HT1080 (cell line): ENCODE measurements at places on chromosomes 11 and 22.

DNA sequence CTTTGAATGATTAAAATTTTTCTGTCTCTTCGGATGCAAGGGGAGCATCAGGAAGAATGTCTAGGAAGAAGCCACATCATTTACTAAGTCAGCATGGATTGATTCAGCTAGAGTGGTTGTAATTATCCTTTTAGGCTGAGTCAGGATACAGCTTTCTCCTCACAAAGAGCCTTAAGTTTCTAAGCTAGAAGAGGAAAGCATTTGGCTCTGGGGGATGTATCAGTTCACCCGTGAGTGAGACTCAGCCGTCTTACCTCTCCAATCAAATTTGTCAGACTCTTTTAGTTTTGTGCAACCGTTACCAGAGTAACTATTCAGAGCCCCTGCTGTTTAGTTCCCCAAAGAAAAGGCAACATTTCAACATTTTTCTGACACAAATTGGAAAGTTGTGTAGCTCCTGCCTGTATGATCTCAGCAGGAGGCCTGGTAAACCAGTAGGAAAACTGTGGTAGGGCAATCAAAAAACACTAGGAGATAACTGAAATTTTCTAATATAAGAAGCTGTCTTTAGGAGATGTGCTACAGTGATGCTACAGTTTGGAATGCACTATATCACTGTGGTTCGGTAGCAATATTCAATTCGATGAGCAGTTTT, 432.4 kb upstream of the LUZP2 start:
- no peak for DNase-seq

- DNase-seq, result no peak
These were observed 36.2 kb upstream of the CLMP start for GRCh38 chr11:123231256-123231655.

GRCh38 chr11:70212227-70212811, 9.2 kb downstream of the FADD start:
- no peak for DNase-seq

- no peak for DNase-seq
These were observed 174.4 kb upstream of the NARS2 start for GRCh38 chr11:78748918-78749690.

- peak; percentile 90 for DNase-seq
These were observed 937 bp upstream of the EFEMP2 start for GRCh38 chr11:65873318-65874156.

DNA sequence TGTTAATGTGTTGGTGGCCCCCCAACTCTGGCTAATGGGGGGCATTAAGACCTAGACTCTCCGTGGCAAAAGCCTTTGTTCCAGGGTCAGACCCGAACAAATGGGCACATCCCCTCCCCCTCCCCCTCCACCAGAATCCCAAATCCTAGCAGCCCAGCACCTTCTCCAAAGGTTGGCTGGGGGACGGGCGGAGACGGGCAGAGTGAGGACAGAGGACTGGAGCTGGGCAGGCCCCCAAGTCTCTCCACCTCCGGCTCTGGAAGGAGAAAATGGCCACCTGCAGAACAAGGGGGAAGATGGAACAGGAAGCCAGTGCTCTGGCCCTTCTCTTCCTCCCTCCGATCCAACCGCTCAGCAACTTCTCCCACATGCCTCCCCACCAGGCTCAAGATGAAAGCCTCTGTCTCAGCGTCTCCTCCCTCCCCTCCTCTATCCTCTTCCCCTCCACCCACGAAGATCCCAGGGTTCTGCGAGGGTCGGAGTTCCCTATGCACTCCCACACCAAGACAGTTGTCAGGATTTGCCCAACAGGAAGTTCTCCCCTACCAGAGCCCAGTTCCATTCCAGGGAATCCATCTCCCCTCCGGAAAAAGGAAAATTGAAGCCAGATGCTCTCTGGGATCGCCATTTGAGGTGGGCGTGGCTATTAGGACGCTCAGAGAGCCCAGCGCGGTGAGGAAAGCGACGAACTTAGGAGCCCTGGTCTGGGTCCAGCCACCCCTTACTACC, 20.1 kb downstream of the ADA2 start:
- DNase-seq, result no peak

DNA sequence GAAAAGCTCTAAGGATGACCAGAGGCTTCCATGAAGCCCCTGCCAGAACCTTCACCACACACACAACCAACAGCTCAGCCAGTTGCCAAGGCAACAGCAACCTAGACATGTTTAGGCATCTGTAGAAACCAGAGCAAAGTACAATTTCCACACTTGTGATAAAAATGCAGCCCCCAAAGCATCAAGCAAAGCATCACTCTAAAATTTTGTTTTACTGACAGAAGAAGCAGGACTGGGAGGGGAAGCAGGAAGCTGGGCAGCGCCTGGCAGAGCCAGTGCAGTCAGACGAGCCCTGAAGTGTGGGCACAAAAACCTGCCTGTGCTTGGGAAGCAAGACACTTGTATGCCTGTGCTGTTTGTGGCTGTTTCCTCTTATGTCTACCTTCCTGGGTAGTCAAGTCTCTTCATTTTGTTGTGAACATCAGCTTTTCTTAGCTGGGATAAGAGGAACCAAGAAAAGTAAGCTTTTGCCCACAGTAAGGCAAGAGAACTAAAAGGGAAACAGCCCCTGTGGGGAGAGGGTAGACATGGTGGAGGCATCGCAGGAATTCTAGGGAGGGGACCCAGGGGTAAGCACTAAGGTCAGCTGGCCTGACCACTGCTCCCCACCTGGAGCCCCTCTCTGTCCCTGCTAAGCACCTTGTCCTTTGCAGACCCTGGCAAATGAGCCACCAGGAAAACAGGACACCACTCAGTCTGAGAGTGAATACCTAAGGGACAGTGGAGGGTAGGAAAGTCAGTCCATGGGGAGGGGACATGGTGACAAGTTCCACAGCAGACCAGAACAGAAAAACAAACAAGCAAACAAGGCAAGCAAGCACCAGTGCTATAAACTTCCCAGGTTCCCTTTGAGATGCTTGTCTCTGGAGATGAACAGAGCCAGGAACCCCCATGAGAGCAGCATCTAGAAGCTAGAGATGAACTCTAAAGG, 13.4 kb downstream of the PACSIN2 start:
- DNase-seq, result peak; percentile 25
